ENCODE measurements at places on chromosomes 4 and X.

DNA sequence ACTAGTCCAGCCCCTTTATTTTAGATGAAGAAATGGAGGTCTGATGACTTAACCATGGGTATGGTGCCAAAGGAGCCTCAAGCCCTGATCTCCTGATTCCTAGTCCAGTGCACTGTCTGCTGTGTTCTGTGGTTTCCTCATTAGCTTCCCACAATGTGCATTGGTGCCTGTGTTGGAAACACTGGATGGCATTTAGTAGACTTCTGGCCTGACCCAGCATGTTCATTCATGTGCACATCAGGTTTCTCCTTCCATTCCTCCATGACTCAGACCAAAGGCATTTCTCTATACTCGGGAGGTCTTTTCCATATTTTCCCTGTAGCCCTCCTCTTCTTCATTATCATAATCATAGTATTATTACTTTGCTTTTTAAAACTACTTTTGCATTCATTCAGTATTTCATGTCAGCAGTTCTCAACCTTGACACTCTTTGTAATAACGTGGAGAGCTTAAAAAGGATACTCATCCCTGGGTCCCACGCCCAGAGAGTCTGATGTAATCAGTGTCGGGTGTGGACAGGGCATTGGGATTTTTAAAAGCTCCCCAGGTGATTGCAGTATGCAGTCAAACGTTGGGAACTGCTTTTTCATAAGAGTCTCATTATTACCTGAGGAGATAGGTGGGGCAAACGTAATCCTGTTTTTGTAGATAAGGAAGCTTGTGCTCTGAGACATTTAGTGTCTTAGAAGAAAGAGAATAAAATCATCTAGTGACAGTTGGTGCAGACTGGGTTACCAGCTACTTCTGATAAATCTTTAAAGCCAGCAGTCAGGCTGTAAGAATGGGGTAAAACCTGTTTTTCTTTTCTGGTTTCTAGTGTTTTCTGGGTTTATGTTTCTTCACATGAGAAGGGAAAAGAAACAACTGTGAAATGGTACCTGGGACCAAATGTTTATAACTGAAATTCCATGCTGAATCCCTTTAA, 40.9 kb upstream of the XK start:
- no peak for DNase-seq

DNA sequence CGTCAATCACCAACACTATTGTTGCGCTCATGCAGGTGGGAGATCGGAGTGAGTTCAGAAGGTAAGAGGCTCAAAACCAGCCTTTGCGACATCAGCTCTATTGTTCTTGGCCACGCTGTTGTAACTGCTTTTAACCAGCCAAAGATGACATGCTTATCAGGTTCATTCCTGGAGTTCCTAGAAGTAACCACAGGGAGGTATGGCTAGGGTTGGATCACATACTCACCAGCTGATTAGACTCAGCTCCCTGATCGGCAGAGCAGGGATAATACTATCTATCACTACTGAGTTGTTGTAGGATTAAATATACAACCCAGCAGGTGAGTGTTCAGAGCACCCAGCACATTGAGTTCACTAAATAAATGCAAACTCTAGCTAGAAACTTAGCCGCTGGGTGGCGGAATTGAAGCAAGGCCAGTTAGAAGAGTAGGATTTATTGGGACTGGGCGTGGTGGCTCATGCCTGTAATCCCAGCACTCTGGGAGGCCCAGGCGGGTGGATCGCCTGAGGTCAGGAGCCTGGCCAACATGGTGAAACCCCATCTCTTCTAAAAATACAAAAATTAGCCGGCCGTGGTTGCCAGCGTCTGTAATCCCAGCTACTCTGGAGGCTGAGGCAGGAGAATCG, 12.4 kb downstream of the SLC34A2 start:
- DNase-seq: no peak

DNA sequence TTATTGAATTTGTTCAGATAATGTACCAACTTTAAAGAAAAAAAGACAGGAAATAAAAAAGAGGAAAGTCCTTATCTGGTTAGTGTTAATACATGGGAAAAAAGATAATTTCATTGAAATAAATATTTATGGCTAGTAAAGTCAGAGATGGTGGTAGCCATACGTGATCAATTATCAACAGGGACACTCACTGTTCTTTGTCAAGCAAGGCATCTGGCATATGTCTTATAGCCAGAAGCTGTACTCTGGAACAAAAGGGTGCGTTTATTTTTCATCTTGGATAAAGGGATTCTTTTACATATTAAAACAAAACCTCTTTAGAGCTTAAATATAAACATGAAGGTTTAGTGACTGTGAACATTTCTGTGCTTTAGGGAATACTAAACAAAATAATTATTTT, 26.7 kb downstream of the HDX start:
- no peak for DNase-seq

DNA sequence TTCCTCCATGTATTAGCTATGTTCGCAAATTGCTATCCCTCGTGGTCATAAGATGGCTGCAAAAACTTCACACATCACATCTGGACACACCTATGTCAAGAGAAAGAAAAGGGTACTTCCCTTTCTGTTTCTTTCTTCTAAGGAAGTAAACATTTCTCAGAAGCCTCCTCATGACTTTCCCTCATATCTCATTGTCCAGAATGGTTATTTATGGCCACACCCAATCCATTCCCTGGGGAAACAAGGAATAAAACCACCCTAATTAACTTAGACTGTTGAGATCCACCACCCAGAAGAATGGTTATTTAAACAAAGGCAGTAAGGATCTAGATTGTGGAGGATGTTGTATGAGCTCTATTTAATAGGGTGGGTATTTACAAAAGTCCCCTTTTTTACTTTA, 160.8 kb upstream of the LNX1 start:
- no peak for DNase-seq

DNA sequence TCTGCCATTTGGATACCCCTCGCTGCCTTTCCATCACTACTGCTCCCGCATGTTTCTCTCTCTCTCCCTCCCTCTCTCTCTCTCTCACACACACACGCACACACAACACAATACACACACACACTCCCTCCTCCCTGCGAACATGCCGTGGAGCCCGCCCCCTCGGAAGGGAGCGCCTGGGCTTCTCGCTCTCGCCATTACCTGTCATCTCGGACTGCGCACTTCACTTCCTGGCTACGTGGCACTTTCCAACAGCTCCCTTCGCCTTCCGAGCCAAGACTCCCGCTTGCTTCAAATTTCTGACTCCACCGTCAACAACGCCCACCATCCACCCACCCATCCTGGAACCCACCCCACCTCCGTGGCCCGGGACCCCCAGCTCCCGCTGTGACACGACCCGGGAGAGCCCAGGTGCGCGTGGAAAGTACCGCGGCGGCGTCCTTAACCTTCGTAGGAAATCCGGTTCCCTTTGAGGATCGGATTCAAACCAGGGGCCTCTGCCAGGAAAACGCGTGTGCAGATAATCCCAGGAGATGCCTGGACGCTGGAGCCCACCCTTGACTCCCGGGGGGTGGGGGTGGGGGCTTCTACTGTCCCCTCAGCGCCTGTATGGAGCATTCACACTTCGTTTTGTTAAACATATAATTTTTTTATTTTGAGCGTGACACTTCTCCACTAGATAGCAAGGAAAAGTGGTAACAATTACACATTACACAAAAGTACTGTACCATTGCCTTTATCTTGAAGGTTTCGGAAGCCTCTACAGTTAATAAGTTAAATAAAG, 12.5 kb downstream of the ARX start:
- no peak for DNase-seq

GRCh38 chr4:177369372-177369771, 59.7 kb downstream of the NEIL3 start:
- DNase-seq: no peak

DNA sequence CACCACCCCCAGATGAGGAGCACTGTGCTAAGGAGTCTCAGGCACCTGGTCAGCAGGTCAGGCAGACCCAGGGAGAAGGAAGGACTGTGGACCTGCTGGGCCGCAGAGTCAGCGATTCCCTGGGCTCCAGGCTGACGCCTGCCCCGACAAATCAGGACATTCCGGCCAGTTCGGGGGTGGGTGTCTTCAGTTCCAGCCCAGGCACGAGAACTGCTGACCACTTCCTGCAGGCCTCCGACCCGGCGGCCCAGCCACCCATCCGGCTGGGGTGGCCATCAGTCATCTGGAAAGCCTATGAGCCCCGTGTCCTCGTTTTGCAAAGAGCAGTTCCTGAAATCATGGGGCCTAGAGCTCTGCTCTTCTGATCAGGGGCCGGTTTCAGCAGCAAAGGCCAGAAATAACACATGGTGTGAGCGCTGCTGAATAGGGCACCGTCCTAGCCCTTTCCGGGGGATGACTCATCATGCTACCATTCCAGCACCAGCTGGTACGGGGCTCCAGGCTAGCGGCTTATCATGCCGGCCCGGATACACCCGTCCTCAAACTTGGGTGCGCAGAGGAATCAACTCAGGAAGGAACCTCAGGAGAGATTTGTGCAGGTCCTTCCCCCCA, 7.8 kb upstream of the SH3TC1 start:
- no peak for DNase-seq

GRCh38 chr4:30256116-30256832, 463.9 kb upstream of the PCDH7 start:
- DNase-seq: no peak

DNA sequence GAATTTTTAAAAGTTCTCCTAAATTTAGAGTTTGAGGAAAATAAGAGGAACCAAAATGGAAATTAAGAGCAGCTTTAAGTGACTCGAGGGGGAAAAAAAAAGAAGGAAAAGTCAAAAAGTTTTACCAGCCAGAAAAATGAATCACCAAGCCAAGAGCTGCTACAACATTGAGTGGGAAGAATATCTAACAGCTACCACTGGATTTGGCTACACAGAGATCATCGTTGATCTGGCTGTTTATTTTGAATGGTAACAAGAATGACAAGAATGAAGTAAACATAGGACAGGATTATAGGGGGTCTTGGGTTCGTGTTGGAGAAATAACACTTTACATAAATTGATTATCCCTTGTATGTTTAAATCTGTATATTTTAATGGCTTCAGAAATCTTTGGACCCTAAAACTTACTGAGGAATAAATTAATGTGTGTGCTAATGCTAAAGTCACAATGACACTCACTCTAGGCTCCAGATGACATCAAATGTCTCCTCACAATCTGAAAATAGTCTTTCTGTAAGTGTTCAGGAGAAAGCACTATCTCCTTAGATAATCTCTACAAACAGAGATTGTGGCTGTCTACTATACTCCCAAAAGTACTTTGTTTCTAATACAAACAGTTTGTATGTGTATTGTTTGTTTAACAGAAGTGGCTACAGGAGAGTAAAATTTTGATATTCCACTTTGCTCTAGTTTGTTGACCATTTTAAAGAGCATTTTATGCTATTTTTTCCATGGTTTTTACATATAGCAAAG, 3.1 kb upstream of the CSN3 start:
- DNase-seq: no peak

- DNase-seq: no peak
Measured at GRCh38 chr4:116413222-116413621, 672.2 kb downstream of the TRAM1L1 start.

DNA sequence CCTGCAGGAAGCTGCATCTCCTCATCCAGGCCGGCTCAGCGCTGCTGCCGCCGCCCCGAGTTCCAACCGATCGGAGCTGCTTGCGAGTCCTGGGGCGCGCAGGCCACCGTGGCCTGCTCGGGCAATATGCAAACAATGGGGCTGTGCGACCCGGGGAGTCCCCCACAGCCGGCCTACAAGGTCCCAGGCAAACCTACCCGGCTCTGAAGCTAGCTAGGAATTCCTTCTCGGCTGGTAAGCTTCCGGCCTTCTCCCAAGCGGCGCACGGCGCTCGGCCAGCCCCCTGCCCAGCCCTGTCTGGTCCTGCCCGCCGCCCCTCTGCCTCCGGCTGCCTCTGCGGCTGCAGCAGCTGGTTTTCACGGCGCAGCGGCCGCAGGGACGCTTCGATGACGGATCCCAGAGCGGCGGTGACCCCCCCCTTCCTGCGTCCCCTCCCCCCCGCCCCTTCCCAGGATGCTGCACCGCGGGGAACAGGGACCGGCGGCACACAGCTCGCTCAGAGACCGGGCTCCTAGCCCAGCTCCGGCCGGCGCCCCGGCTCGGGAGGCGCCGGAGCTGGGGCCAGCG, 59.4 kb downstream of the TSC22D3 start:
- DNase-seq: peak; percentile 54

DNA sequence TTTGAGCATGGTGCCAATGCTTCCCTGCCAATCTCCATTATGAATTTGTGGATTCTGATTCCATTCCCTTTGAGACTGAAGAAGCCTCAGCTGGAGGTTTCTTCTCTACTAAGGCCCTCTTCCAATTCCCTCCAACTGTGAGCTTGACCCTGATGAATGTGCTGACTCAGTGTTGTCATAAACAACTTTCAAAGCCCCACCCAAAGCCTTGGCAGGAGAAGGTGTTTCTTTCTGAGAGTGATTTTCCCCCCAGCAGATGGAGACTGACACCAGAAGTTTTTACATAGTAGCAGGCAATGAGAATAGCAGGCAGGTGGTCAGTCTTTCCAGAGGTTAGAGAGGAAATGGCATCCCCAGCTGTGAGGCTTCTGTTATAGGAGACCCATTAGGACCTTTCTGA, 53.1 kb downstream of the OCRL start:
- DNase-seq: no peak

DNA sequence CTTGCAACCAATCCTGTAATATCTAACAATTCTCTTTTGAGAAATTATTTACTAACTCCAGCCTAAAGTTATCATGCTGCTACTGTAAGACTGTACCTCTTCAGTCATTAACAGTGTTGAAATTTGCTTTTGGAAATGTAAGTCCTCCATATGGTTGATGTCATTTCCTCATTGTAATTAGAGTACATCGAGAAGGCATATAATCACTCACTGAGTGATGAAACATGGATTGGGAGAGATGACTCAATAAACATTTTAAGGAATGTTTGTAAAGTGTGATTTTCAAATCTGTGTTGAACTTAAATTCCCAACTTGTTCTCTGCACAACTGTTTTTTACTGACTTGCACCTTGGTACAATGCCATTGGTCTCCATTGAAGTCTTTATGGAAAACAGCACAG, 61.2 kb downstream of the HMGB2 start:
- no peak for DNase-seq

- no peak for DNase-seq
Measured at GRCh38 chr4:169295822-169296221, 25.1 kb upstream of the SH3RF1 start.

DNA sequence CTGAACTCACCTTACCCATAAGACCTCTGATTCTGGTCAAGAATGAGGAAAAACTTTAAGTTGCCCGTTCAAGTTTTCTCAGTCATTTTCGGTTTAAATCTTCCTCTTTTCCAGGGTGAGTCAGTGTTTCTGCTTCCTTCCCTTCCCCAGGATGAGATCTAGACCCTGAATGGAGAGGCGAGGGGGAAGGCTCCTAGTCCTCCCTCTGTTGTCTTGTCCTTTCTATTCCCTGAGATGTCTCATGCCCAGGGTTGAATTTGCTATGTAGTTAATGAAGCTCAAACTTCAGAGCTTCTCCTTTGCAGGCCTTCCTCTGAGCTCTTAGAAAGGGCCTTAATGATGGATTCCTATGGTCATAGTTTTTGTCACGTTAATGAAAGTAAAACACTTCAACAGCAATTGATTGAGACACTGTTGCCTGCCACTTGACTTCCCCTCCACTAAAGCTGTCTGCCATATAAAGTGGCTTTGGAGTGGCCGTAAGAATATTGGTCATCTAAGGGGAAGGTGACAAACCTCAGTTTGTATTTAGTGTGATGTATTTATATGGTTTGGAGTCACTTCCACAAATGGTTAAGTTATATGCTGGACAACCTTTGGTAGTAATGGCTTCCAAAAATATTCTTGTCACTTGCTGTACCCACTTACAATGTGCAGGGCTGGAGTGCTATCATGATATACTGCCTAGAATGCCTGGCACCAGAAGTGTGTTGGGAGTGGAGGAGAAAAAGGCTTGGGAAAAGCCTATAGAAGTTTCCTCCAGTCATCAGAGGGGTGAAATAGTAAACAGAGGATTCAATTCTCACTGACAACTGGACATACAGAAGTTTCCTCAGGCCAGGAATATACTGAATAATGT, 24.3 kb upstream of the GPRIN3 start:
- no peak for DNase-seq

- DNase-seq: no peak
Measured at GRCh38 chr4:16337936-16338335, 111.7 kb upstream of the TAPT1 start.
